Fibroblast of villous mesenchyme (primary cell): ENCODE measurements at places on chromosomes 1 and 21.

GRCh38 chr21:39073717-39074116 is 109.5 kb downstream of the PSMG1 start:
- DNase-seq = no peak

DNA sequence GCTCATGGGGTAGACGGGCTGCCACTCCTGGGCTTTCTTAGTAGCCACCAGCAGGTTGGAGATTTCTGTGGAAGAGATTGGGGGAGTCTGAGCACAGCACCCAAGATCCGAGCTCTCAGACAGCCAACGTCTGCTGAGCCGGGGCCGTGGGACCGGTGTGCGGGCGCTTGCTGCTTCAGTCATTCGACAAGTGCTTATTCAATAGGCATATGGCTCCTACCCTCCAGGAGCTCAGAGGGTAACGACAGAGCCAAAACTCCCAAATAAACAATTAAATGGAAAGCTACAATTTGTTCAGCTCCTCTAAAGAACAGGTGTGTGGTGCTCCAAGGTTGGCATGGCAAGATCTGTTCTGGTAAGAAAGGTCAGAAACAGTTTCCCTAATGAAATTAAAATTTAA is 106.0 kb downstream of the RAVER2 start:
- DNase-seq = no peak

DNA sequence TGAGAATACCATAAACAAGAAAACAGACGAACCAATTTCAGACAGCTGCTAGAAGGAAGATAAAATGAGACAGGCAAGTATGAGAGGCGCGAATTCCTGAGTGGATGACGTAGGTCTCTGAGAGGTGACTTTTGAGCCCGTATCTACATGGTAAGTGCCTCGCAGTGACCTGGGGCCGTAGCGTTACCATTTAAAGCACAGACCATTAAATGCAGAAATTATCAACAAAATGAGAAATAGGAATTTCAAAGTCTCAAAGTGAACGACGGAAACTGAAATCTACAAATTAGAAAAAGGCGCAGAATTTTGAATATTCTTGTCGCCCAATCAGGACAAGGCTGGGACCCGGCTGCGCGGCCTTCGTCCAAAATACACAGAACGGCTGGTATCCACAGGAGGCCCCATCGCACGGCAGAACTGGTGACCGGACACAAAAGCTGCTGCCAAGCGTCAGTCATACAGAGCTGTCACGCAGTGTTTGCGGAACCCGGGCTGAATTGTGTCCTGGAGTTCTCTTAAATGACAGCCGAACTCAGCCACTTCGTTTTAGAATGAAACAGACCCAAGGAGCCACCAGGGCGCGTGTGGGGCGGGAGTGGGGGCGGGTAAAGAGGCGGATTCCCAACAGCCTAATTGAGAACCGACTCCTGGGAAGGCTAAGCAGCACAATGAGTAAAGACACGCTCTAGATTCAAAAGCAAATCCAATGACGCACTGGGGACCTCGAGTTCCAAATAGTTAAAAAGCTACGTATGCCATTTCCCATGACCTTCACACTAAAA is 13.8 kb upstream of the BOLA1 start:
- DNase-seq = peak; percentile 78

DNA sequence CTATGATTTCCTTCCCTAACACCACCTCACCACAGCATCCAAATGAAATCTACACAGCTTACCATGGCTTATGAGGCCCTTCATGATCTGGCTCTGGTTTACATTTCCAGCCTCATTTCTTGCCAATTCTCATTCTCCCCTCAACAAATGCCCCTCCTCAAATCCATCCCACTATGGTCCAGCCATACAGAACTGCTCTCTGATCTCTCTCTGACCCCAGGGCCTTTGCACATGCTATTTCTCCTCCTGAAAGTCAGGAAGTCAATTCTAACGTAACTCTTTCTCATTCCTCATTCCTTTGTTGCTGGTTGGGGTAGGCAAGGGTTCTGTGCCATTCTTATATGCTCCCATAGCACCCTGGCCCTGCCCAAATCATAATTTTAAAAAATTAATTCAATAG is 120.0 kb downstream of the LRIG2 start:
- DNase-seq = no peak

DNA sequence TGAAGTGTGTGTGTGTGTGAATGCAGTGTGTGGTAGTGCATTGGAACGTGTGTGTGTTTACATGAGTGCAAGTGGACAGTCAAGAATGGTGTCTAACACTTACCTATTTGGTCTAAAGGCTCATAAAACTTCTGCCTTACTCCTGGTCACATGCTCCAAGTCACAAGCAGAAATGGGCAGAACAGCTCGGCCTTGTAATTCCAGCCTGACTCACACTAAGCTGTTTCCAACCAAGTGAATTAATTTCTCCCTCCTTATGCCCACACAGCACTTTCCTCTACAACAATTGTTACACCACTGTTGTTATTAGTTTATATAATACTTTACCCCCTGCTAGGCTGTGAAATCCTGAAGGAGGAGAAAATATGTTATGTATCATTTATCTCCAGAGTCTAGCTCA is 43.8 kb downstream of the DDR2 start:
- DNase-seq = peak; percentile 66

DNA sequence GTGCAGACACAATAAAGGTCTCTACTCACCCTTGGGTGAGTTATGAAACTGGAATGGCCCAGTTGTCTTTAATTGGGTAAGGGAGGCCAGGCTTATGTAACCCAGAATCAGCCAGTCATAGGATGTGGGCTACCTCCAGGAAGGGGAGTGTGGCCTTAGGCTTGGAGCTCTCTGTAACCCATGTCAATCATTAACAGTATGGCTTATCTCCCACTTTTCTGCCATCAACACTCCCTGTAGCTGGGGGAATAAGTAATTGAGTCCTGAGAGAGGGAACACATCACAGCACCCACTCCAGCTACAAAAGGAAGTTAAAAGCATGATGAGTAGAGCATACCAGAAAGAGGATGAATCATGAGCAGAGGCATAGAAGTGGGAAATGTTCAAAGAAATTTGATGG is 327.0 kb upstream of the DUSP10 start:
- no peak for DNase-seq

GRCh38 chr1:232620356-232620969 is 9.5 kb downstream of the SIPA1L2 start:
- peak; percentile 87 for DNase-seq

GRCh38 chr1:28021064-28021463 is 61.3 kb downstream of the XKR8 start:
- peak; percentile 20 for DNase-seq

- no peak for DNase-seq
These were observed 28.5 kb upstream of the CAMSAP2 start for GRCh38 chr1:200710166-200710565.

- no peak for DNase-seq
These were observed 33.3 kb downstream of the ADCY10 start for GRCh38 chr1:167880580-167881021.

- DNase-seq = no peak
These were observed 47.8 kb downstream of the GPR88 start for GRCh38 chr1:100585786-100586185.

- no peak for DNase-seq
These were observed 41.7 kb downstream of the AZIN2 start for GRCh38 chr1:33122483-33123178.

DNA sequence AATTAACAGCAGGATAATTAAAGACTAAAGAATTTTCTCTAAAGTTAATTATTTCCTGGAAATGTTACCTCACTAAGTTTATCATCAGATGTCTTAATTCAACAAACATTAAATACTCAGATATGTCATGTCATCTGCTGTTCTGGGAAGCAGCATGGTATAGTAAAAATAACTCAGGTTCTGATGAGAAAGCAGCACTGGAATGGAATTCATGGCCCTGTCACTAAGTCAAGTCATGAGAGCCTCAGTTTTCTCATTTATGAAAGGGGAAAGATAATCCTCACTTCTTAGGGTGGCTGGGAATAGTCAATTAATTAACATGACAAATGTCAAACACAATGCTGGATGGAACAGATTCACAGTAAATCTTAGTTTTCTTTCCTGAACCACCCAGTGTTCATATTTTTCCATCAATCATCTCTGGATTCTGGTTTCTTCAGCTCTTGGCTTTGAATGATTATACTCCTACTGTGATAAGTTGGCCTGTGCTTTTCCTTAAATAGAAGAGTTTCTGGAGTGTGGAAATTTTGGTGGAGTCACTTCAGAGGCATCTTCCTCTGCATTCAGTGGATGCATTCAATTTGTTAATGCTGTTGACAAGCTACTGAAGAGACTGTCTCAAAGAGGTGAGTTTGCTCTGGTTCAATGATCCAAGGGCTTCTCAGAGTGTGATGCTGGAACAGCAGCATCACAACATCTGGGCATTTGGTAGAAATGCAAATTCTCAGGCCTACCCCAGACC is 319.4 kb downstream of the KCNH1 start:
- DNase-seq = no peak

DNA sequence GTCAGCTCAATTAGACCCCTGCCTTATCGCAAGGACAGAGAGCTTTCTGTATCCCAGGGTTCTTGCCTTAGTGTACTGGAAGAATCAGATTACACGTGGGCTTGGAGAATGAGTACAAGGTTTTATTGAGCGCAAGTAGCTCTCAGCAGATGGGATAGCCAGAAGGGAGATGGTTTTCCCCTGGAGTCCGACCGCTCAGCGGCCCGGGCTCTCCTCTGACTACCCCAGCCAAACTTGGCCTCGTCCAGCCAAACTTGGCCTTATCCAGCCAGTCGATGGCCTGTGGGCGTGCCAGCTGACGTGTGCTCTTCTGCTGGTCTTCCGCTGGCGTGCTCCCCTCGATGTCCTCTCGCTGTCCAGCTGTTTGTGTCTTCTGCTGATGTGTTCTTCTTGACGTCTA is 136.9 kb downstream of the SYT14 start:
- no peak for DNase-seq

GRCh38 chr21:35940074-35940927 is 120.0 kb downstream of the SETD4 start:
- DNase-seq = peak; percentile 76

DNA sequence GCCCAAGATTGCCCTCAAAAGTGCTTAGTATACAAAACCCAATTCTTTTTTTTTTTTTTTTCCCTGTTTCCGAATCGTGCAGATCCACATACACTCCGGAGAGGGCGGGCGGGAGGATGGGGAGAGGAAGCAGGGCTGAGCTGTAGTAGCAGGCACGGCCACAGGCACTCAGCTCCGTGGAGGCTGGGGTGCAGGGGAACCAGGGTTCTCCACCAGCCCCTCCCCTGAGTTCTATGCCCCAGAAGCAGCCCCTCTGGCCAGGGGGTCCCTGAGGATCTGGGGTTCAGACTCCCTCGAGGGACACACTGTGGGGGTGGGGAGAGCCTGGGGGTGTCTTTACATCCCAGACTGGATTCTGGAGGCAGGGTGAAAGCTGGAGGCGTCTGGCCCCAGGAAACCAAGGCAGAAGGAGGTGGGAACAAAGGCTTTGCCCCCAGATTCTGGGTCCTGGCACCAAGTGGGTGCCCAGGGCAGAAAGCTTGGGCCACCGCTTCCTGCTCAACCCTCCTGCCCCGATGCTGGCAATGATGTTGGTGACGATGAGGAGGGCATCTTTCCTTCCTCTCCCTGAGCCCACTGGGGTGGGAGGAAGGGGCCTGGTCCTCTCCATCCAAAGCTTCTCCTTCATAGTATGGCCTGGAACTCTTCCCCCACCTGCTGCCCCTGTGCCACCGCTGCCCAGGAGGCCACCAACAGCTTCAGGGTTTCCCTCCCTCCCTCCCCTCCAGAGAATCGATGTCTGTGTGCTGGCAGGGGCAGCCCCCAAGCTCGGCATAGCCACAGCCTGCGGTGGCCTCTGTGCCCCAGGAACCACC is 106.4 kb upstream of the TARDBP start:
- DNase-seq = no peak

- DNase-seq = no peak
These were observed 8.9 kb downstream of the RNF187 start for GRCh38 chr1:228496084-228496483.

GRCh38 chr21:41776778-41777177 is 9.9 kb upstream of the RIPK4 start:
- no peak for DNase-seq

DNA sequence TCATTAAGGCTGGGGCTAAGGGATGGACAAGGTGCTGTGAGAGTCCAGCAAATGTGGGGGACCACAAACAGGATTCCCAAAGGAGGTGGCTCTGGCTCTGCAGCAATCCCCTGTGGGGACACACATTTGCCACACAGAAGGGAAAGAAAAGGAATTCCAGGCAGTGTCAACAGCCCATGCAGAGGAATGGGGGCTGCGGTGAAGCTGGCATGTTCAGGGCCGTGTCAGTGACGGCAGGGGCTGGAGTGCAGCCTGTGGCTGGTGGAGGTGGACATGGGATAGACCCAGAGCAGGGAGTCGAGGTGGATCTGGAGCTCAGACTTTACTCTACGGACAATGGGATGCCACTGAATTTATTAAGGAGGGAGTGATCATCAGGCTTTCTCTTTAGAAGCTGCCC is 183.2 kb downstream of the TRABD2B start:
- DNase-seq = no peak

- no peak for DNase-seq
These were observed 25.1 kb downstream of the IRF2BP2 start for GRCh38 chr1:234584926-234585325.

DNA sequence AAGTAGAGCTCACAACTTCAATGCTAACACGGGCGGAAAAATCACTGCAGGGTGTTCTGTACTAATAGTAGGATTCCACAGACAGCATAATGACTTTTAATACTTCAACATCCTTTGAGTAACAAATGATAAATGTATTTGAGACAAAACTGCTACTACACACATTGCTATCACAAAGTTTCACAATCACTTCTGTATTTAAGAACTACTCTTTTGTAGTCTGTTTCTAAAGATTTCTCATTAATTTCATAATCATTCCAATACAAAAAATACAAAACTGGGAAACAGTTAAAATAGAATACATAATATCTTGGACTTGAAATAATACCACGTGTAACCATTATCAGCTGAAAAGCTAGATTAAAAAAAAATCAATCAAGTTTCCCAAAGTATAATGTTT is 2.7 kb downstream of the HMGN1 start:
- DNase-seq = no peak

GRCh38 chr1:55055951-55056631 is 16.7 kb downstream of the PCSK9 start:
- DNase-seq = no peak

DNA sequence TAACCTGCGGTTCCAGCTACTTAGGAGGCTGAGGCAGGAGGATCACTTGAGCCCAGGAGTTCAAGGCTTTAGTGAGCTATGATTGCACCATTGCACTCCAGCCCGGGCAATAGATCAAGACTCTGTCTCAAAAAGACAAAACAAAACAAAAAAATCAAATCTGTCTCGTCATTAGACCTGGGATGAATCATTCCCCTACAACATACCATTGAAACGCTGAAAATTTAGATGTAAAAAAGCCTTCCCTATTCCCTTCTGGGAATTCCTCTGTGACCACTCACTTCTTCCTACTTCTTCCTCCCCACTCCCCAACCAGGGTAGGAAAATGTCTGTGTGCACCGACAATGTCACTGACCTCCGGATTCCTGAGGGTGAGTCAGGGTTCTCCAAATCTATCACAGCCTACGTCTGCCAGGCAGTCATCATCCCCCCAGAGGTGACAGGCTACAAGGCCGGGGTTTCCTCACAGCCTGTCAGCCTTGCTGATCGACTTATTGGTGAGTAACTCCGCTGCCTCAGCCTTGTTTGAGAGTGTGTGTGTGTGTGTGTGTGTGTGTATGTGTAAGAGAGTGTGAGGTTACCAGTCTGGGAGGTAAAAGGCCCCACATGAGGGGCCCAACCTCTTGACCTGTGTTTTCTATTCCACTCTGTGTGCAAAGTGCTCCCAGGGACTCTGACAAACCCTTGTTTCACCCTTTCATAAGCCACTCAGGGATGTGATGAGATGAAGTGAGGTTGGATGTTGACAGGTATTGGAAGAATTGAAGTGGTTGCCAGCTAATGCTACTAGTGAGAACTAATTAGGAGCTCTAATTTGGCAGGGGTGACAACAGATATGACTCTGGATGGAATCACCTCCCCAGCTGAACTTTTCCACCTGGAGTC is 16.3 kb upstream of the SARS1 start:
- peak; percentile 92 for DNase-seq
